ENCODE measurements at places on chromosomes 1 and 21. TPM values are rescaled to one million over a fixed set of nuclear protein-coding genes. Genes with fewer than 3 reads are reported as not detected.

DNA sequence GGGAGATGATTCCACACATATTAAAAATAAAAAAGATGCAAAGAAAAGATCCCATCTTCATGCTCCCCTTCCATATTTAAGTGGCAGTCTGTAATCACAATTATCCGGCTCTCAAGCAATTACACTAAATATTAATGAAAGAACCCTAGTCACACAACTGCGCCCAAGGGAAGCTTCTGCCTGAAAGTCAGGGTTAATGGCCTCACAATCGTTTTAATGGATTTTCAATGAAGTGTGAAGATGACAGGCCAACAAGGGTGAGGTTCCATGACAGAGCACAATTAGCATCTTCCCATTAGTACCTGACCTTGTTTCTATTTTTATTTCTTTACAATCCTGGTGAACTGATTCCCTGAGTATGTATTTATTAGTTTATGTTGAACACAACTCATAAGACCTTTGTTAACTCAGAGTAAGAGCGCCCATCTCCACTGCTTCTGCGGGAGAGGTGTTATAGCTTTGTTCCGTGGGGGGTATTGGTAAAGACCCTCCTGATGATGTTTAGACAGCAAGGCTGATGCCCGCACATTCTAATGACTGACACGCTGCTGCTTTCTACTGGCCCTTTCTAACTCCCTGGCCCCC lies 80.9 kb downstream of the IER5 start:
- no peaks in the 10 kb centered on the region for H3K36me3 ChIP-seq
- H3K4me1 ChIP-seq = peaks cover 5% of the 10 kb centered on the region
- H3K27ac ChIP-seq = no peak overlapping the region
- no peak overlapping the region for H3K4me3 ChIP-seq

Gene KAZN
- 17.8 TPM for total RNA-seq

DNA sequence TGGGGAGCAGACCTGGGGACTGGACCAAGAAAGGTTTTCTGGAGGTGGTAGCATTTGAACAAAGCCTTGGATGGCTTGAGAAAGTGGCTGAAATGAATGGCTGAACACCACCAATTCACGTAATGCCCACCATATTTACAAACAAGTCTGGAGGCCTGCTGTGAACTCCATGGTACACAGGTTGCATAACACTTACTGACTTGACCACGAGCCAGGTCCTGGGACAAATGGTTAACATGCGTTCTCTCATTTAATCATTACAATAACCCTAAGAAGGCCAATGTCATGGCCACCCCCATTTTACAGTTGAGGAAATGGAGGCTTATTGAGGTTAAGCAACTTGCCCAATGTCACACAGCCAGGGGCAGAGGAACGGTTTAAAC lies 44.4 kb downstream of the ZBTB18 start:
- no peak overlapping the region for H3K27ac ChIP-seq
- no peak overlapping the region for H3K4me3 ChIP-seq
- no peaks in the 10 kb centered on the region for H3K36me3 ChIP-seq
- peaks cover 8% of the 10 kb centered on the region for H3K27me3 ChIP-seq
- DNase-seq = no peak

- DNase-seq = no peak
- no peak overlapping the region for H3K27ac ChIP-seq
- peaks cover 30% of the 10 kb centered on the region for H3K4me1 ChIP-seq
Measured at GRCh38 chr1:41513383-41513735, 28.9 kb upstream of the EDN2 start.

GRCh38 chr1:46134660-46135331 lies 2.4 kb upstream of the PIK3R3 start:
- no peak overlapping the region for H3K27ac ChIP-seq
- no peak overlapping the region for H3K4me3 ChIP-seq
- no peaks in the 10 kb centered on the region for H3K36me3 ChIP-seq
- H3K27me3 ChIP-seq = no peaks in the 10 kb centered on the region

Gene NUP210L
- total RNA-seq = 0.11 TPM

Gene TSPAN1
- total RNA-seq = 0.50 TPM

DNA sequence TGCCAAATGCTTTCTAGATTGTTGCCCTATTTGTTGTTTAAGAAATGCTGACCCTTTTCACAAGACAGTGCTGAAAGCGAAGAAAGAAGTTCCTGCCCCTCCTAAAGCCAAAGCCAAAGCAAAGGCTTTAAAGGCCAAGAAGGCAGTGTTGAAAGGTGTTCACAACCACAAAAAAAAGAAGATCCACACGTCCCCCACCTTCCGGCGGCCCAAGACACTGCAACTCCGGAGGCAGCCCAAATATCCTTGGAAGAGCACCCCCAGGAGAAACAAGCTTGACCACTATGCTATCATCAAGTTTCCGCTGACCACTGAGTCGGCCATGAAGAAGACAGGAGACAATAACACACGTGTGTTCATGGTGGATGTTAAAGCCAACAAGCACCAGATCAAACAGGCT lies 55.7 kb downstream of the PSMG1 start:
- DNase-seq = no peak
- H3K4me3 ChIP-seq = no peak overlapping the region

- peaks cover 28% of the 10 kb centered on the region for H3K4me1 ChIP-seq
- DNase-seq = no peak
- peak overlapping the region; percentile 29 for H3K27ac ChIP-seq
Measured at GRCh38 chr1:225467193-225468020, 39.6 kb upstream of the LBR start.

GRCh38 chr21:30953605-30954004 lies 72.2 kb upstream of the KRTAP11-1 start:
- no peak overlapping the region for H3K27ac ChIP-seq
- no peaks in the 10 kb centered on the region for H3K4me1 ChIP-seq
- no peaks in the 10 kb centered on the region for H3K27me3 ChIP-seq
- no peak for DNase-seq
- no peaks in the 10 kb centered on the region for H3K36me3 ChIP-seq
- no peak overlapping the region for H3K4me3 ChIP-seq

Measured in spinal cord (tissue), 10 donors.